ENCODE measurements at places on chromosomes 13 and 19. TPM values are rescaled to one million over a fixed set of nuclear protein-coding genes. Genes with fewer than 3 reads are reported as not detected.
A peak's percentile ranks its signal among the peaks of the same experiment; 100 is the strongest.

- no peak for DNase-seq
- no peaks in the 10 kb centered on the region for H3K27me3 ChIP-seq
- no peak overlapping the region for H3K4me3 ChIP-seq
- H3K4me1 ChIP-seq = peaks cover 24% of the 10 kb centered on the region
Observed at GRCh38 chr19:44738136-44738535, 10.4 kb upstream of the BCL3 start.

DNA sequence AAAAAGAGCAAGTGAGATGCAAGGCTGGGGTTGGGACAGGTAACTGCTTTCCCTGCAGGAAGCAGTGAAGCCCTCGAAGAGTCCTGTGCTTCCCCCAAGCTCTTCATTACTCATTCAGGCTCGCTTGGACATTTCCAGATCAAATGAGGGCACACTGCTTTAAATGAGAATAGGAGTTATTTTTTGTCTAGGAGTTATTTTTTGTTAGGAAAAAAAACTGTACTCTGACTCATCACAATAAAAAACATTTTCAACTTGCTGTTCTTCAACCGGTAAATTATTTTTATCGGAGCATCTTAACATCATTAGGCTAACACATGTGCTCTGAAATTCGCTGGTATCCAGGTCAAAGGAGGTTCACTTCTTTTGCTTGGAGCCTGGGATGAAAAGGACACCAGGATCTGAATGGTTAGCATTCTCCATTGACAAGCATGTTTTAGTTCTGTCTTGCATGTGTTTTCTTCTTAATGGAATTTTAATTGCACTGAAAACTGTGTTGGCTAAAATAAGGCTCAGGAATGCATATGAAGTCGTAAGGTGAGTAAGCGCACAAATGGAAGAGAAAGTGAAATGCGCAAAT lies 80.7 kb upstream of the STK24 start:
- H3K27ac ChIP-seq = peak overlapping the region; percentile 15
- no peaks in the 10 kb centered on the region for H3K36me3 ChIP-seq
- H3K4me3 ChIP-seq = no peak overlapping the region
- DNase-seq = no peak
- no peaks in the 10 kb centered on the region for H3K4me1 ChIP-seq

- peak overlapping the region; percentile 92 for H3K27ac ChIP-seq
- H3K36me3 ChIP-seq = peaks cover 5% of the 10 kb centered on the region
- peaks cover 21% of the 10 kb centered on the region for H3K4me1 ChIP-seq
- peak; percentile 70 for DNase-seq
- H3K27me3 ChIP-seq = no peaks in the 10 kb centered on the region
Observed at GRCh38 chr19:13796301-13797057, 1.2 kb downstream of the ZSWIM4 start.

GRCh38 chr13:25286308-25286968 lies 850 bp downstream of the MTMR6 start:
- H3K36me3 ChIP-seq = no peaks in the 10 kb centered on the region
- H3K27ac ChIP-seq = peak overlapping the region; percentile 90
- peak overlapping the region; percentile 78 for H3K4me3 ChIP-seq
- no peaks in the 10 kb centered on the region for H3K27me3 ChIP-seq
- peaks cover 34% of the 10 kb centered on the region for H3K4me1 ChIP-seq
- DNase-seq = no peak

DNA sequence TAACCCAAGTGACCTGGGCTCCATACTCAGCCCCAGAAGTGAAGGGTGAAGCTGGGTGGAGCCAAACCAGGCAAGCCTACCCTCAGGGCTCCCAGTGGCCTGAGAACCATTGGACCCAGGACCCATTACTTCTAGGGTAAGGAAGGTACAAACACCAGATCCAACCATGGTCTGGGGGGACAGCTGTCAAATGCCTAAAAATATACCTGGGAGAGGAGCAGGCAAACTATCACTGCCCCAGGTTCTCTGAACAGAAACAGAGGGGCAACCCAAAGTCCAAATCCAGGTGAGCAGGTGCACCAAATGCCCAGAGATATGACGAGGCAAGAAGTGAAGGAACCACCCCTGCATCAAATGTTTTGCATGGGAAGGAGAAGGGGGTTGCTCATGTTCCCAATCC lies 6.1 kb upstream of the CEACAM7 start:
- peaks cover 33% of the 10 kb centered on the region for H3K27me3 ChIP-seq
- no peaks in the 10 kb centered on the region for H3K4me1 ChIP-seq
- no peaks in the 10 kb centered on the region for H3K36me3 ChIP-seq
- H3K27ac ChIP-seq = no peak overlapping the region

GRCh38 chr13:42539670-42540069 lies 34.3 kb upstream of the TNFSF11 start:
- no peak overlapping the region for H3K4me3 ChIP-seq
- H3K27ac ChIP-seq = no peak overlapping the region
- H3K27me3 ChIP-seq = no peaks in the 10 kb centered on the region
- H3K36me3 ChIP-seq = no peaks in the 10 kb centered on the region
- DNase-seq = no peak
- H3K4me1 ChIP-seq = no peaks in the 10 kb centered on the region

DNA sequence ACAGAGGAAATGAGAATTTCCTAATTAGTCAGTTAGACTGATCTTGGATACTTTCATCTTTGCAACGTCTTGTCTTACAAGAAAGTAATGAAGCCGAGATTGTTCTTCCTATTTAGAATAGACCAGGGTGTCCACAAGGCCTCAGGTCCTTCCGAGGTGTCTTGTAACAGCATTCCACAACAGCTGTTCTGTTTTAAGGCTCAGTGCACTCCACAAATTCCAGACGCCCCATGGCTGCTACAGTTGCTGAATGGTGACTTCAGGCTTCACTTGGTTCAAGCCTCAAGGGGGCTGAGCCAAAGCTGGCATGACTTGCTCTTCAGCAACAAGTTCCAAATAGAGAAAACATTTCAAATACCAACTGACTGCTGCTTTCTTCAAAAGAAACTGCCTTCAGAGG lies 143.4 kb downstream of the SHISA2 start:
- no peaks in the 10 kb centered on the region for H3K27me3 ChIP-seq
- DNase-seq = no peak
- no peaks in the 10 kb centered on the region for H3K36me3 ChIP-seq
- H3K4me1 ChIP-seq = no peaks in the 10 kb centered on the region
- H3K27ac ChIP-seq = no peak overlapping the region
- H3K4me3 ChIP-seq = no peak overlapping the region

DNA sequence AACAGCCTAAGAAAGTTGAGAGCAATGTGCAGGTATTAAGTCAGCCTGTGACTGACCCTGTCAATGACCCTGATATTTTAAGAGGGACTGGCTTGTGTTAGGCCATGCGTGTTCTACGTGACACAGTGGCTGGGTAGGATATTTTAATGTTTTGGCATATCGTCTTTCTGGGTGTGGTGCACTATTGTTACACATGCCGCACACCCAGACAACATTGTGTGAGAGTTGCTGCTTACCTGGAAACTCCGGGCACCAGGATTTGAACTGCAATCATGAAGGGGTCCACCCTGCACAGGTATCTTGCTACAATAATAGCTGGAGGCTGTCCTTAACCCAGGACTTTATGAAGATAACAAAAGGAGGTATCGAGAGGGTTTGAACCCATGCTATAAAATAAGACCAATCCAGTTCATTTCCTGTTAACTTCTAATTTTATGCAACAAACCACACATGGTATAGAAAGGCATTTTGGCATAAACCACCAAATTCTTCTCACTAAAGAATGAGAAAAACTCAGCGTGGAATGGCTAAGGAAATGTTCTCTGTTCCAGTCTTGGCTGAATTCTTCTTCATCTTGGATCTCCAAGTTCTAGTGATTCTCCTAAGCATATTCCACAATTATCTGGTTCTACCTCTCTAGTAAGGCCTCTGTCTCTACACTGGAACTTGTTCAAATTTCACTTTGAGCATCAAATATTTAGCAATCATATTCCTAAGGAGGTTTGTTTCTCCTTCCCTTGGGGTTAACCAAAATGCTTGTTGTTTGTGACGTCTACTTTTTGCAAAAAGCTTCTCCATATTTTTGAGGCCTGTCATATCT lies 38.7 kb upstream of the POMP start:
- no peak for DNase-seq
- H3K27me3 ChIP-seq = no peaks in the 10 kb centered on the region
- no peaks in the 10 kb centered on the region for H3K36me3 ChIP-seq
- no peak overlapping the region for H3K4me3 ChIP-seq
- no peak overlapping the region for H3K27ac ChIP-seq

Gene ACER1
- polyA plus RNA-seq = not detected

Gene TMEM59L
- polyA plus RNA-seq = 13.8 TPM

Gene PODNL1
- polyA plus RNA-seq = 2.3 TPM
